ENCODE measurements at places on chromosomes 5 and 9. TPM values are rescaled to one million over a fixed set of nuclear protein-coding genes. Genes with fewer than 3 reads are reported as not detected.

SUSD3 gene
- total RNA-seq: 34.6 TPM

- DNase-seq: no peak
- no peak overlapping the region for H3K27ac ChIP-seq
- H3K27me3 ChIP-seq: no peaks in the 10 kb centered on the region
- H3K4me3 ChIP-seq: no peak overlapping the region
- H3K36me3 ChIP-seq: no peaks in the 10 kb centered on the region
Observed at GRCh38 chr5:150651924-150652671, 9.0 kb upstream of the MYOZ3 start.

GRCh38 chr5:41721516-41721915 lies 148.7 kb downstream of the OXCT1 start:
- DNase-seq: no peak
- H3K27ac ChIP-seq: no peak overlapping the region
- no peak overlapping the region for H3K4me3 ChIP-seq
- no peaks in the 10 kb centered on the region for H3K4me1 ChIP-seq

DMRTA1 gene
- not detected for total RNA-seq

- DNase-seq: no peak
- H3K4me3 ChIP-seq: no peak overlapping the region
- H3K27me3 ChIP-seq: no peaks in the 10 kb centered on the region
Observed at GRCh38 chr5:160925281-160925680, 73.3 kb upstream of the ATP10B start.

DNA sequence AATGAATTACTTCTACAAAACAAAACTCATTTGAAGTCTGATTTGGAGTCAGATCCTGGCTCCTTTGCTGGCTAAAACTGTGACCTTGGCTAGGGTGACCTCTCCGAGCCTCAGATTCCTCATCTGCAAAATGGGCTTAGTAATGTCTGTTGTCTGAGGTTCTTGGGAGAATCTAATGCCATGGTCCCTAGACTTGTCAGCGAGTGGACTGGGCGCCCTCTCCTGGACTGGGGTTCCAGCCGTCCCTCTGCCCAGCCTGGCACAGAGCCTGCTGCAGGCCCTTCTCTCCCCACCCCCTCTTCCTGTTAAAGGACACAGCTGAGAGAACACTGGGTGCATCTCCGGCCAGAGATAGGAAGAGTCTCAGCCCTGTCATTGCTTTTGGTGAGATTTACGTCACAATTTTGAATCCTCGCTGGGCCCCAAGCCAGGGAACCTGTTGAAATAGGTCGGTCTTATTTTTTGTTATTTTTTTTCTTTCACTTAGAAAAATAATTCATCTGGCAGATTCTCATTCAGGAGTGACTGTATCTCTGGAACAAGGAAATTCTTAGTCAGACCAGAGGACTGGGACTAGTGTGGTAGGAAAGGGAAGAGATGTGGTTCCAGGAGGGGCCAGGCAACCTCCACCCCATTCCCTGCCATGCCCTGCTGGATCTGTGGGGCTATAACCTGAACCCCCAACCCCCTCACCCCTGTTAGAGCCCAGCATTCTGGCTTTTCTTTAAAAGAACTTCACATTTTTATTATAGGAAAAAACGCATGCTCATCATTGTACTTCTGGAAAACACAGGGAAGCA lies 48.2 kb upstream of the RPL26L1 start:
- peaks cover 8% of the 10 kb centered on the region for H3K4me1 ChIP-seq
- peak; percentile 43 for DNase-seq
- H3K27me3 ChIP-seq: no peaks in the 10 kb centered on the region

PCDHA6 gene
- not detected for total RNA-seq

DNA sequence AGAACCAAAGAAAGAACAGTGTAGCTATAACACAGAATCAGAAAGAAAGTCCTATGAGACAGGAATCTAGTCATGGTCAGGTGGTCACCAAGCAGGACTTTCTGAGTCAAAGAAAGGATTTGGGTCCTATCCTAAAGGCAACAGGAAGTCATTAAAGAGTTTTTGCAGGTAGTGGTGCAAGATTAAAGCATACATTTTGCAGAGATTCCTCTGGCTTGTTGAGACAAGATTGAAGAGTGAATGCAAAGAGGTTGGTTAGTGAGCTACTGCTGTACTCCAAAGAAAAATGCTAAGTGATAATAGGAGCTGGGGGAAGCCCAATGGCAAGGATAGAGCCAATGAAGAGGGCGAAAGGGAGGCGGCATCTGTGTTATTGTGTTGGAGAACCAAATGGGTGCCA lies 300.5 kb upstream of the KIF2A start:
- H3K4me3 ChIP-seq: no peak overlapping the region
- no peaks in the 10 kb centered on the region for H3K36me3 ChIP-seq
- no peak for DNase-seq
- H3K4me1 ChIP-seq: no peaks in the 10 kb centered on the region
- H3K27ac ChIP-seq: no peak overlapping the region

ZNG1E gene
- 62.4 TPM for total RNA-seq

GRCh38 chr5:83556190-83556589 lies 84.6 kb downstream of the VCAN start:
- H3K4me3 ChIP-seq: no peak overlapping the region
- H3K4me1 ChIP-seq: no peaks in the 10 kb centered on the region
- H3K27ac ChIP-seq: no peak overlapping the region
- no peaks in the 10 kb centered on the region for H3K36me3 ChIP-seq
- H3K27me3 ChIP-seq: no peaks in the 10 kb centered on the region
- no peak for DNase-seq

- no peak for DNase-seq
- H3K36me3 ChIP-seq: no peaks in the 10 kb centered on the region
- H3K27me3 ChIP-seq: peaks cover 5% of the 10 kb centered on the region
- H3K4me3 ChIP-seq: no peak overlapping the region
- no peaks in the 10 kb centered on the region for H3K4me1 ChIP-seq
Observed at GRCh38 chr9:124139001-124139400, 118.7 kb upstream of the NEK6 start.

Measured in activated CD8-positive, alpha-beta T cell treated with anti-CD3 and anti-CD28 coated beads for 36 hours (primary cell).